ENCODE measurements at places on chromosomes 5 and 9. TPM values are rescaled to one million over a fixed set of nuclear protein-coding genes. Genes with fewer than 3 reads are reported as not detected.
A peak's percentile ranks its signal among the peaks of the same experiment; 100 is the strongest.

- no peak for DNase-seq
These were observed 210.2 kb upstream of the ISL1 start for GRCh38 chr5:51172903-51173626.

The FGD3 gene
- not detected for total RNA-seq

GRCh38 chr5:150206098-150206778 lies 16.4 kb downstream of the SLC6A7 start:
- DNase-seq = no peak

- DNase-seq = no peak
These were observed 100.3 kb downstream of the GCNT1 start for GRCh38 chr9:76559286-76559685.

- peak; percentile 98 for DNase-seq
These were observed 516 bp downstream of the MRPL41 start for GRCh38 chr9:137552022-137552768.

DNA sequence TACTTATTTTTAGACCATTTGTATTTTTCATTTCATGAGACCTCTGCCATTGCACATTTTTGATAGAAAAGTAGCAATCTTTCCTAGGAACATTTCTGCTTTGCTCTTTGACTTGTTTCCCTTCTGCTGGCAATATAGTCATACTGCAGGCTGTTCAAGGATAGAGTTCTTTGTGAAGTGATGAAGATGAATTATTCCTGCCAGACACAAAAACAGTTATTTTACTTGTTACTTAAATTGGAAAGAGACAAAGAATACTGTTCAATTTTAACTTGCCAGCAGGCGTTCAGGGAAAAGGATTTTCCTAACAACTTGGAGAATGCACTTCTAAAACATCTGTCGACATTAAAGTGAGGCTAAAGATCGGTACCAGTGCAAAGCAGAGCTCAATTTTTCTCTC lies 251.7 kb upstream of the ACTBL2 start:
- DNase-seq = no peak

- peak; percentile 37 for DNase-seq
These were observed 43.1 kb downstream of the B4GALT1 start for GRCh38 chr9:33124046-33124445.
